Activated naive CD8-positive, alpha-beta T cell treated with anti-CD3 and anti-CD28 coated beads, Interleukin-2, amount 50 U/mL, for 16 hours (primary cell): ENCODE measurements at places on chromosomes 7 and 10.

DNA sequence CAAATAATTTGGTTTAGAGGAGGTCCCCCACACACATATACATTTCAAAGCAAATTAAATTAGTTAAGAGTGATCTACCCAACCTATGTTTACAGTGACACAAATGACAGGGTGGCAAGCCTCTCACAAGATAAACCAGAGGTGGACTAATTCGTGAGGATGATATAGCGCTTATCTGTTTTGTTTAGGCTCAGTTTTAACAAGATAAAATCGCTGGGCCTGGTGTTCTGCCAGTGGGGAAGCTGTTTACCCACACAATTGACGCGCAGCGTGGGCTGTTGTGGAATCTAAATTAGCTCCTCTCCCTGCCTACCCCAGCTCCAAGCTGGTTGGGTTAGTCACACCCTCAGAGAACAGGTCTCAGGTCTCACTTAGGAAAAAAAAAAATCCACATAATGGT lies 16.7 kb upstream of the PLXNA4 start:
- DNase-seq: no peak

DNA sequence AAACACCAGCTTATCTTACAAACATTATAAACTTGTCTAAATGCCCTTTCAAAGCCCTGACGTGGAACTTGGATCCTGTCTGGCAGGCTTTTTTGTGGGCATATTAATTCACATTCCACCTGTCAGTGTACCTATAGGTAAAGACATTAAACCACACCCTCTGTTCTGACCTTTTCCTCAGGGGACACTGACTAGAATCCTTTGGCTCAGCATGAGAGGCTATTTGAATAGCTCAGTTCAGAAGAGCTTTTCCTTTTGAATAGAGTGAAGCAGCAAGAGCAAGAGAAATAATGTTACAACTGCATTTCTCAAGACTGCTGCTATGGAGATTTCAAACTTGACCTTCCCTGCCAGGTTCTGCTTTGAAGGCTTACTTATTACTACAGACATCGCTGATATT lies 76.9 kb downstream of the CYP51A1 start:
- no peak for DNase-seq

- DNase-seq: no peak
Measured at GRCh38 chr10:124916098-124916584, 25.8 kb upstream of the ZRANB1 start.

DNA sequence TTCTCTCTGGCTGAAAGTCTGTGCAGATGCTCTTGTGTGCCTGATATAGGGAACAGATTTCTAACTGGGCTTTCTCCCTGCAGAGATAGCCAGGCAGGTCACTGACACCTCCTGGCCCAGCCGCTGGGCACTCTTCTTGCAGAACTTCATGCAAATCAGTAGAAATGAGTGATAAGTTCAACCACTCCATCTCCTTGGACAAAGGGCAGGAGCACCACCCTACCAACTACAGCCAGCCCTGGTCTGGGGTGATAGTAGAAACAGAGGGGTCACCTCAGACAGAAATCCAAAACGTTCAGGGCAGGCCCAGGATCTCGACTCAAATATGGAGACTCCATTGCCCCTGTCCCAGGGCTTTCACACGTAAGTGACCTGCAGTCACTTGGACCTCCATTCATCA lies 917.8 kb upstream of the ZNF722 start:
- no peak for DNase-seq

DNA sequence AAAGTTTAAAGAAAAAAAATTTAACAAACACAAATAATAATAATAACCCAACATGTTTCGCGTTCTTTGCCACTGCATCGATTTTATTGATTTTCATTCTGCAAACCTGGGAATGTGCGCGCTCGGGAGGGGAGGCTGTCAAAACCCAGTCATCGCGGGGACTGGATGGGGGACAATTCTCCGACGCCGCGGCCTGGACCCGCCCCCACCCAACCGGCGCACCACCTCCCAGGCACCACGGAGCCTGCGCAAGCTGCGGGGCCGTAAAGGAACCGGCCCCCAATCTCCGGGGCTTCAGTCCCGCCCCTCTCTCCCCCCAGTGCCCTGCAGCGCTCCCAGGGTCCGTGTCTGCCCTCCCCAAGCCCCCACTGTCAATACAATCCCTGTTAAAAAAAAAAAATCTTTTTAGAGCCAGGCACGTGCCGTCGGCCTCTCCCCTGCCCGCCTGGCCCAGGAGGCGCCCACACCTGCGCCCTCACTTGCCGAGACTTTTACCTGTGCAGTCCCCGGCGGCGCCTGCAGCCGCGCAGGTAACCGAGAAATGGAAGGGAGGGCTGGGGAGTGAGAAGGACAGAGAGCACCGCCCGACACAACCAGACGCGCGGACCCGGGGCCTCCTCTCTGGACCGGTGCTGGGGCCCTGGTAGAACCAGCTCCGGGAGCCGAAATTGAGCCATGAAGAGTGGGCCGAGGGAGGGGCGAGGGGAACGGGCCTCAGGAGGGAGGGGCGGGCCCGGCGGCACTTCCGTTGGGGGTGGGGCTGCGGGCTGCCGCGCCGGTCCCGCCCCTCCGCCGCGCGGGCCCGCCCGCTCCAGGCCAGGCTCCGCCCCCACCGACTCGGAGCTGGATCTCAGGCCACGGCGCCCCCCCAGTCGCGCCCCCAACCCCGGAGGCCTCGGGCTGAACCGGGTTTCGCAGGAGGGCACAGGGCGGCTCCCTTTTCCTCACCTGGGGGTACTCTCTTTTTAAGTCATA lies 7.6 kb upstream of the ZNF503 start:
- no peak for DNase-seq

- DNase-seq: no peak
Measured at GRCh38 chr7:37145682-37146081, 303.0 kb downstream of the ELMO1 start.
